ENCODE measurements at places on chromosomes 6 and 20. TPM values are rescaled to one million over a fixed set of nuclear protein-coding genes. Genes with fewer than 3 reads are reported as not detected.

Gene MYLIP
- total RNA-seq = 46.1 TPM

Gene ANKEF1
- 1.1 TPM for total RNA-seq

GRCh38 chr6:67863346-67863745, 771.7 kb upstream of the ADGRB3 start:
- no peak for DNase-seq
- H3K27me3 ChIP-seq = no peaks in the 10 kb centered on the region
- no peak overlapping the region for H3K27ac ChIP-seq

GRCh38 chr20:4183361-4183760, 168.0 kb upstream of the RNF24 start:
- DNase-seq = no peak
- no peaks in the 10 kb centered on the region for H3K27me3 ChIP-seq
- peaks cover 45% of the 10 kb centered on the region for H3K36me3 ChIP-seq
- H3K27ac ChIP-seq = no peak overlapping the region

GRCh38 chr20:62891111-62891510, 29.5 kb upstream of the TCFL5 start:
- peaks cover 92% of the 10 kb centered on the region for H3K36me3 ChIP-seq
- DNase-seq = no peak
- H3K4me3 ChIP-seq = no peak overlapping the region
- H3K27ac ChIP-seq = no peak overlapping the region
- peaks cover 2% of the 10 kb centered on the region for H3K4me1 ChIP-seq

DNA sequence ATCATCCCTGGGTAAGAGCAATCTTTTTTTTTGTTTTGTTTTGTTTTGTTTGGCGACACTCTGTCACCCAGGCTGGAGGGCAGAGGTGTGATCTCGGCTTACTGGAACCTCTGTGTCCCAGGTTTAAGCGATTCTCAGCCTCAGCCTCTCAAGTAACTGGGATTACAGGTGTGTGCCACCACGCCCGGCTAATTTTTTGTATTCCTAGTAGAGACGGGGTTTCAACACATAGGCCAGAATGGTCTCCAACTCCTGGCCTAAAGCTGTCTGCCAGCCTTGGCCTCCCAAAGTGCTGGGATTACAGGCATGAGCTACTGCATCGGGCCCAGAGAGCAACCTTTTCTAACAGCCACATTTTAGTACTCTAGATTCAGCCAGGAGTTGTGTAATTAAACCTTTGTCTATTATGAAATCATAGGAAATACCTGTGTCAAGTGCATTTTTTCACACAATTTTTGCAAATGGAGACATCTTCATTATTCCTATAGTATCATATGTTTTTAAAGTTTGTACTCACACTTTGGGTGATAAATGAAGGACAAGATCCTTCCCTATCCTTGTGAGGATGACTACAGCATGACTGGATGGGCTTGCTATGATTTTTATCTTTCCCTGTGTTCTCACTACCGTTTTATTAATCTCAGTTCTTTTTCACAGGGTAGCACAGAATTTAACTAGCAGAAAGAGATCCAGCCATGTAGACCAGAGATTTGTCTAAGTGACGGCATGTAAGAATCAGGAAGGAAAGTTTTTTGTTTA, 82.6 kb downstream of the OR2B2 start:
- DNase-seq = no peak
- no peaks in the 10 kb centered on the region for H3K27me3 ChIP-seq
- peak overlapping the region; percentile 97 for H3K27ac ChIP-seq
- peaks cover 6% of the 10 kb centered on the region for H3K36me3 ChIP-seq
- H3K4me1 ChIP-seq = peaks cover 6% of the 10 kb centered on the region

DNA sequence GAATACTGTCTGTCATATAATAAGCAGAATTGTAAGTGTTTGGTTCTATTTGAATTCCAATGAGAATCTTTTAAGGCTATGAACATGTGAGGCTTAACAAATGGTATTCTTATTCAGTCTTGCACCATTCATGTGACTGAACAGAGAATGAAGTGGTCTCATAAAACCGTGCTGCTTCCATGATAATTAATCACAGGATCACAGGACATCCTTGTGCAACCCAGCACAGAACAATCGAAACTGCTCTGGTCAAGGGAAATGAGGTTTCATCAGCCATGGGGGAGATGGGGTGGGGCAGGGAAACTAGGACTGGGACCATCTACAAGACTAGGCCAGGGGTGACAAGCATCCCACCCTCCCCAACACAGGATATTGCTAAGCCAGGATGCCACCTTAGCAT, 6.0 kb downstream of the PPIL6 start:
- H3K27ac ChIP-seq = no peak overlapping the region
- peaks cover 7% of the 10 kb centered on the region for H3K4me1 ChIP-seq
- H3K4me3 ChIP-seq = no peak overlapping the region
- no peaks in the 10 kb centered on the region for H3K27me3 ChIP-seq
- no peaks in the 10 kb centered on the region for H3K36me3 ChIP-seq

DNA sequence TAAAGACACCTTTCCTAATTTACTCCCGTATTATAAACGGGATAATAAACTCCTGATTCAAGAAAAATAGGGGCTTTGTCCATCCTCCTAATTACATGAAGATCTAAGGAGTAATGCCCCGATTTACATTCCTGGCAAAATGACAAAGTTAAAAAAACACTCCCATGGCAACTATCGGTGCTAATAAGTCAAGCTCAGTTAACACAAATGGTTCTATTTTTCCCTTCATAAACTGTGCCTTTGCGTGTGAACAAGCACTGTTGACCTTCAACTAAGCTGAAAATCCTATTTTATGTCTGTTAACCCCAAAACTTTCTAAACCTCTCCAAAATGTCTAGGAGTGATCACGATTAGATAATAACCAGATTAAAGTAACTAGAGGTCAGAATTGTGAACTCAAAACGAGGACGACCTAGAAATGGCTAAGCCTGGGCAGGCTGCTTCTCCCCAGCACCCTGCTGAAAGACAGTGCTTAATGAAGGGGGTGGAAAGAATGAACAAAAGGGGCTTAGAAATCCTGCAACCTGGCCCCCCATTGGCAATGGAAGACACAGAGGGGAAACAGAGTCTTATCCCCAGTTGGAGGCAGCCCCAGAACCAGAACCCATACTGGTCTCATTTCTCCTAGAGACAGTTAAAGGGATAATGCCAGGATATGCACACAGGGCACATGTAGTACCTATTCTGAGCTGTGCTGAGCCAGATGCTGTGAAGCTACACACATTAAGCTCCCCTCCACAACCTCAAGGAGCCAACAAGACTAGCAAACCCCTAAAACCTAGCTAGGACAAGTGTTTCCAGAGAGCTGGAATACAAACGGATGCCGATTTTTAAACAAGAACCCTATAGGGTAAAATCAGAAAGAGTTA, 23.0 kb downstream of the SLC23A2 start:
- no peaks in the 10 kb centered on the region for H3K27me3 ChIP-seq
- no peaks in the 10 kb centered on the region for H3K36me3 ChIP-seq
- no peak overlapping the region for H3K27ac ChIP-seq

- H3K36me3 ChIP-seq = peaks cover 13% of the 10 kb centered on the region
- H3K27ac ChIP-seq = no peak overlapping the region
- no peaks in the 10 kb centered on the region for H3K27me3 ChIP-seq
- no peak for DNase-seq
- H3K4me3 ChIP-seq = no peak overlapping the region
Measured at GRCh38 chr6:85660181-85660611, 17.5 kb upstream of the SYNCRIP start.

DNA sequence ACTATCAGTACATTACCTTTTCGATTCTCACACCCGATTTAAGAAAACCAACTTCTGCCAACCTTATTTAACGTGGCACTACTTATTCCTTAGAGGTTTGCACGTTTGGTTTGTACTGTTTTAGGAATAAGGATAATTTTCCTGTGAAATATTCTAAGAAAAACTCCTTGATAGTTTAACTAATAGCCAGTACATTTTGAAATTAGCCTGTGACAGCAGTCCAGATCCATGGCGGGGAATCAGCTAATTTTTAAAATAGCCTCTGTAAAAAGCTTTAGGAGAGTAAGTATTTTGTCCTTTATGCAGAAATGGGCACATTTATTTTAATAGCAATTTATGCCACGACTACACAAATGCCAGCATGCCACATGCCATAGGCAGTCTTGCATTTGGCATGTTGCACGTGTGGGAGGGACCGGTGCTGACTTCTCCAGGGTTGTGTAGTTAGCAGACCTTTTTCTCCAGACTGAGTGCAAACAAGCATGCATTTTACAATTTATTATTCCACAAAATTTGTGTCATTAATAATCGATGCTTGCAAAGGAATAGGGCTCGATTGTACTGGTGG, 6.2 kb downstream of the FOXC1 start:
- H3K27ac ChIP-seq = no peak overlapping the region
- no peaks in the 10 kb centered on the region for H3K36me3 ChIP-seq
- peaks cover 89% of the 10 kb centered on the region for H3K27me3 ChIP-seq
- no peak overlapping the region for H3K4me3 ChIP-seq
- no peak for DNase-seq

DNA sequence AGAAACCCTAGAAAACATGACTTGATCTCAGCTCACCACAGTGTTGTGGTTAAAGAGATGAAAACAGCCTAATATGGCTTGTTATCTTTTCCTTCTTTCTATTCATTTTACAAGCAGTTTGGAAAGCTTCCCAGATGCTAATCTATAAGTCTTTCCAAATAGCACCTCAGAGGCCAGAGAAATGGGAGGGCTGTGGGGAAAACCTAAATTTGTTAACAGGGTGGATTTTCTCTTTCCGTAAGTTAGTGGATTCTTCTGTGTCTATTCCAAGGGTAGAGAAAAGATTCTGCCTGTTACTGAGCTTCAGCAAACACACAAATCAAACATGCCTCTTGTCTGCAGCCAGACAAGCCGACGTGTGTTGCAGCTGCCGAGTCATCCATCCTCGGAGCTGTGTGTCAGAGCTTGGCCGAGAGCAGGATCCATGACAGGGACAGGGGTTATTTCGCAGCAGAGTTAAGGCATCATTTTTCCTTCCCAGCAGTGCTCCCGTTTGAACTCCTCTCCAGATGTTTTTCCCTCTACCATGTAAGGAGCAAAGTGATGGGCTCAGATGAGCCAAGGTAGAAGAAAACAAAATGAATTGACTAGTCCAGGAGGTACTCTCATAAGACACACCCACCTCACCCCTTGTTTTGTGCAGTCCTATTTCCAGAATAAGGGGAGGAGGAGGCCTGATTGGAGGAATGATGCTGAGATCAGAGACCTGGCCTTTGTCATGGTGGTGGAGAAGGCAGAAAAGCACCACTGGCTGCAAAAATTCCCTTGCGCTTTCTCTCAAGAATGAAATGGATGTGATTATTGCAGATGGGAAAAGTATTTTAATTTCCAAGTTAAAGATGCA, 560.0 kb downstream of the C6orf118 start:
- H3K27me3 ChIP-seq = no peaks in the 10 kb centered on the region
- no peak overlapping the region for H3K4me3 ChIP-seq
- no peak overlapping the region for H3K27ac ChIP-seq
- H3K36me3 ChIP-seq = no peaks in the 10 kb centered on the region
- peaks cover 4% of the 10 kb centered on the region for H3K4me1 ChIP-seq

DNA sequence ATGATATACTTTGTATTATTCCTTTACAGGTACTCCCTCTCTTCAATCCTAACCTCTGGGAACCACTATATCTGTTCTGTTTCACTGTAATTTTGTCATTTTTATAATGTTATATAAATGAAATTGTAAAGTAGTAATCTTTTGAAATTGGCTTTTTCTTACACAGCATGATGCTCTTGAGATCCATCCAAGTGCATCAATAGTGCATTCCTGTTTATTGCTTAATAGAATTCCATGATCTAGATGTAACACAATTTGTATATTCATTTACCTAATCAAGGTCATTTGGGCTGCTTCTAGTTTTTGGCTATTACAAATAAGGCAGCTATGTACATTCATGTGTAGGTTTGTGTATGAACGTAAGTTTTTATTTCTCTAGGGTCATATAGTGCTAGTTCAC, 174.6 kb downstream of the KHDC1L start:
- no peak overlapping the region for H3K4me3 ChIP-seq
- H3K4me1 ChIP-seq = no peaks in the 10 kb centered on the region
- DNase-seq = no peak
- H3K36me3 ChIP-seq = no peaks in the 10 kb centered on the region

- no peaks in the 10 kb centered on the region for H3K36me3 ChIP-seq
- no peaks in the 10 kb centered on the region for H3K4me1 ChIP-seq
- H3K27me3 ChIP-seq = no peaks in the 10 kb centered on the region
- no peak for DNase-seq
- no peak overlapping the region for H3K4me3 ChIP-seq
- no peak overlapping the region for H3K27ac ChIP-seq
Measured at GRCh38 chr6:13941902-13942301, 17.1 kb downstream of the RNF182 start.

DNA sequence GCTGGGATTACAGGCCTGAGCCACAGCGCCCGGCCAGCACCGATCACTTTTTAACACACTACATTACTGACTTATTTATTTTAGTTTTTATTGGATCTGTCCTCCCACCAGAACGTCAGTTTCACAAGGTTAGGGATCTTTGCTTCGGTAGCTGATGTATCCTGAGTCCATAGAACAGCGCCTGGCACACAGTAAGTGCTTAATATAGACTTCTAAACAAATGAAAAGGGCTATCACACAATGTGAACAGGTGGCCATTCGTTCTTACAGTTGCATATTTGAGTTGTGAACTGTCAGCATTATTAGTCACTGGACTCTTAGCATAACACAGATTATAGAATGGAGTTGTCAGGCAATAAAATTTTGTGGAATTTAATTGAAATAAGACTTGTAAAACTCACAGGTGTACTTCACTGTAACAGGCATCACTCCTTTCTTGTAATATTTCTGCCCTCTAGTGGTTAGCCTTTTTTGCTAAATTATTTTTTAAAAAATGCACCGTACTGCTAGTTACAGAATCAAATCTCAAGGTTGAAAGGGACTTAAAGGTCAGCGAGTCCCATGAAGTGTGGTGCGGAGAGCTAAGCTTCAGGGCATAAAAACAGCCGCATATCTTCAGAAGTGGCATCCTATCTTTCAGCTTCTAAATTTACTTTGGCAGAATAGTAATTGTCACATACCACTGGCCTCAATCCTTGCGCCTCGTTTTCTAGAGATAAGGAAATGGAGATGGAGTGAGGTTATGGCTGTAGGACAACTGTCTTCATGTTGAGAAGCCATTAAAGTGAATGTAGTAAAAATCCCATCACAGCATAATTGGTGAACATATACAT, 3.4 kb upstream of the TBC1D7 start:
- H3K36me3 ChIP-seq = no peaks in the 10 kb centered on the region
- no peak overlapping the region for H3K4me3 ChIP-seq

DNA sequence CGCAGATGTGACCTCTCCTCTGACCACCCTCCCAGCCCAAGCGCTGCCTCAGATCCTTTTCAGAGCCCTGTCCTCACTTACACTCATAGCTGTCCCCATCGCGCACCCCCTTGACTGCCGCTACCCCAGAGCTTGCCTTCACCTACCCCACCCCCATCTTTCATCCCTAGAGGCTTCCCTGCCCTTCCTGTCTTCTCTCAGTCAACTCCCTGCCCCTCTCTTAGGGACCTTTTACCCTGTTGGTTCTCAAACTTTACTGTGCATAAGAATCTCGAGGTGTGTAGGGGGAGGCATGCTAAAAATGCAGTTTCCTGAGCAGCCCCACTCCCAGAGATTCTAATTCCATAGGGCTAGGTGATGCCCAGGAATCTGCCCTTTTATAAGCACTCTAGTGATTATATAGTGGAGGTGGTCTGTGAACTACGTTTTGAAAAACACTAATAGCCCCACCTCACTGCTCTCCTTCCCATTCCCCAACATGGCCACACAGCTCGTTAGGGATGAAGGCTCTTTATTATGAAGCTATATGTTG, 725 bp downstream of the TM9SF4 start:
- peak overlapping the region; percentile 89 for H3K4me3 ChIP-seq
- peaks cover 9% of the 10 kb centered on the region for H3K4me1 ChIP-seq
- H3K36me3 ChIP-seq = peaks cover 7% of the 10 kb centered on the region
- peaks cover 3% of the 10 kb centered on the region for H3K27me3 ChIP-seq
- no peak for DNase-seq
